Small intestine (tissue), 16 donors: ENCODE measurements at places on chromosomes 5 and 9.

DNA sequence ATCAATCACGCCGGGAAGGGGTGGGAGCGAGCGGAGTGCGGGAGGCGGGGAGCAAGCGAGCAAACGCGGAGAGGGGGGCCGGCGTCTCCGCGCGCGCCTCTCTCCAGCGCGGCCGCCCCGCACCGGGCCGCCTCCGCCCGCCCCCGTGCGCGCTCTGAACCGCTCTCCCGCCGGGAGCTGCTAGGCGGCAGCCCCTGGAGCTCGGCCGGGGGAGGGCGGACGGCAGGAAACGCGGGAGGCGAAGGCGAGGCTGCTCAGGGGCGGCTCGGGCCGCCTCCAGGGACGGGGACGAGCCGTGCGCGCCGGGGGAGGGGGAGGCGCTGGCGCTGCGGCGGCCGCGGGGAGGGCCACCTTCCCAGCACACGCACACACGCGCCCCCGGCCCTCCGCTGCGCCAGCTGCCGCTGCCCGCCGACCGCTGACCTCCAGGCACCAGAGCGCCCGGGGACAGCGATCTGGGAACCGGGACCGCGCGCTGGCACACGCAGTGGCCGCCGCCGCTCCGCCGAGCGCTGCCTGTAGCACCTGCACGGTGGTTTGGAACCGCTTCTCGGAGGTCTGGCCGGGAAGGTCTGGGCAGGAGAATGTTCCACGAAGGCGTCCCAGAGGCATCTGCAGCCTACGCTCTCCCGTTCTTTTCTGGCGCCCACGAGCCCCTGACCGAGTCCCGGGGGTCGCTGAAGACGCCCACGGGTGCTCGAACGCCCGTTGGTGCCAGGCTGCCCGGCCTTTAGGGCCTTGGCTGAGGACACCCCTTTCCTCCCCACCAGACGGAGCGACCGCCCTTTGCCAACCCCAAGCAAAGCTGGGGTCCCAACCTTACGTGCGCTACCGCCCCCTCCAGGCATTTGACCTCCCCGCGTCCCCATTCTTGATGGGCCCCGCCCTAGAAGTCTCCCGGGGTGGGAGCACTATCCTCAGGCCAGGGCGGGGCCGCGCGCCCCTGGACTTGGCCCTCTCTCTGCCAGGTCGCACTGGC lies at the start of gene GABBR2:
Gene GABBR2, minus strand, starts transcription at position 3 of the 979 bp plus-strand sequence. CDS start 198 bp downstream, outside the sequence.
- DNase-seq: peak; percentile 50

DNA sequence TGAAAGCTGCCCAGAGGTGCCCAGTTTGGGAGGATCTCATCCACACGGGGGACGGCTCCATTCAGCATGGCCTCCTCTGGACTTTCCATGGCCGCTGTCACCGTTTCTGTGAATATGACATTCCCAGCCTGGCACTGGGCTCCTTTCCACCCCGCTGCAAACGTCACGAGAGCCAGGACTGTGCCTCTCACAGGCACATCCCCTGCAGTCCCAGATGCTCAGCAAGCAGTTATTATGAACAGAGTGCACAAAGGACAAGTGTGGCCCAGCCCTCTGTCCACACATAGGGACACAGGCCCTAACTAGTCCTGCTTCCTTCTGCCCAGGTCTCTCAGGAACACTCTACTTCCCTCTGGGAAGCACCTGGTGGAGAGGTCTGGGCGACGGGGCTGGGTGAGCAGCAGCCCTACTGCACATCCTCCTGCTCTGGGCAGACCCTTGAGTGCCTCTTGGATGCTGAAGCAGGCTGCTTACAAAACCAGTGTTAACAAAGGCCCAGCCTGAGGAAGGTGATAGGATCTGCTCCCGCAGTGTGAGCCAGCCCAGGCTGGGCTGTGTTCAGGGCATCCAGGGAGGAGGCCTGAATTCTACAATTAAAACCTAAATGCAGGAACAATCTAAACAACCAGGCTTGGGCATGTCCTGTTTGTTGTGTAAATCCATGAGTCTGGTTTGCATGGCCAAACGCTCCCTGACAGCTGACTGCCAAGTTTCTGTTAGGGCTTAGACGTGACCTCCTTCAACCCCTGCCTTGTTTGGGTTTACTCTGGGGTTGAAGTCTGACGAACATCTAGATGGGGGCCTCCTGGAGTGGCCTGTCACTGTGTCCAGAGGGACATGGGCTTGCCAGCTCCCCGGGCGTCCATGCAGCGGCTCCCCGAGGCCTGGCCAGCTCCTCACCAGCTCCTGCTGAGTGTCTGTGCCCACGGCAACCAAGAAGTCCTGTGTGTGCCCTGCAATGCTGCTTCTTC lies 269.8 kb downstream of the GADD45G start:
- peak; percentile 17 for DNase-seq

GRCh38 chr5:33105521-33105941 lies 335.2 kb upstream of the TARS1 start:
- no peak for DNase-seq

DNA sequence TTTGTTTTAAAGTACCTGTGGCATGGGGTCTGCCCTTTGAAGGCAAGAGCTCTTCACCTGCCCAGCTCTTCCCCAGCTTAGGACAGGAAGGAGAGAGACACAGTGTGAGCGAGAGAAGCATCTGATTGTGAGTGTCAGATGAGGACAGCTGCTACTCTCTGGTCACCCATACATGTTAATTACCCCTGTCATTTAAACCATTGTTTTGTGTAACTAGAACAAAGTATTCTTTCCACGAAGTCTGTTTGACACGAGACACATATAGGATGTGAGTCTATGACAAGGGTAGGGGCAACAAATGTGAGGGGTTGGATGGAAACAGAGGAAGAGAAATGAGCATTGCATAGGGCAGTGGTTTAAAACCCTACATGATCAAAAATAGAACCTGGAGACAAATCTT lies 3.0 kb upstream of the CD274 start:
- no peak for DNase-seq

DNA sequence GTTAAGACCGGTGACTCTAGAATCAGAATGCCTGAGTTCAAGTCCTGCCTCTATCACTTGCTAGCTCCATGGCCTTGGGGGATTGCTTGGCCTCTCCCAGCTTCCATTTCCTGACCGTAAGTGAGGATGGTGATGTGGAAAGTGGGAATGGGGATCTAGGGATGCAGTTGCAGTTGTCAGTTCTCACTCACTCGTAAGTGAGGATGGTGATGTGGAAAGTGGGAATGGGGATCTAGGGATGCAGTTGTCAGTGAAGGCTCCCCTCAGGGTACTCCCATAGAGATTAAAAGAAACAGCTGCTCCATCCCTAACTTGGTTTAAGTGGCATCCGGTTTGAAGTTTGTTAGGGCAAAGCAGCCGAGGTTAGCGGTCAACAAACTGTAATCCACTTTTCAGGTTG lies 3.0 kb upstream of the IL9 start:
- no peak for DNase-seq

DNA sequence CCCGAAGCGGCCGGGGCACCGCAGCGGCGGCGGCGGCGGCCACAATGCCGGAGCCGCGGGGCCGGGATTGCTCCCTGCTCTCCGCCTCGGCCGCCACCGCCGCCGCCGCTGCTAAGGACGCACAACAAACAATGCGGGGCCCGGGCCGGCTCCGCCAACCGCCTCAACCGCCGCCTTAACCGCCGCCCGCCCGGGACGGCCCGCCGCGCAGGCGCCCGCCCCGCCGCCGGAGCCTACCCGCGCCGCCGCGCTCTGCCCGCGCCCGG lies 254 bp downstream of the STRBP start:
- DNase-seq: no peak

DNA sequence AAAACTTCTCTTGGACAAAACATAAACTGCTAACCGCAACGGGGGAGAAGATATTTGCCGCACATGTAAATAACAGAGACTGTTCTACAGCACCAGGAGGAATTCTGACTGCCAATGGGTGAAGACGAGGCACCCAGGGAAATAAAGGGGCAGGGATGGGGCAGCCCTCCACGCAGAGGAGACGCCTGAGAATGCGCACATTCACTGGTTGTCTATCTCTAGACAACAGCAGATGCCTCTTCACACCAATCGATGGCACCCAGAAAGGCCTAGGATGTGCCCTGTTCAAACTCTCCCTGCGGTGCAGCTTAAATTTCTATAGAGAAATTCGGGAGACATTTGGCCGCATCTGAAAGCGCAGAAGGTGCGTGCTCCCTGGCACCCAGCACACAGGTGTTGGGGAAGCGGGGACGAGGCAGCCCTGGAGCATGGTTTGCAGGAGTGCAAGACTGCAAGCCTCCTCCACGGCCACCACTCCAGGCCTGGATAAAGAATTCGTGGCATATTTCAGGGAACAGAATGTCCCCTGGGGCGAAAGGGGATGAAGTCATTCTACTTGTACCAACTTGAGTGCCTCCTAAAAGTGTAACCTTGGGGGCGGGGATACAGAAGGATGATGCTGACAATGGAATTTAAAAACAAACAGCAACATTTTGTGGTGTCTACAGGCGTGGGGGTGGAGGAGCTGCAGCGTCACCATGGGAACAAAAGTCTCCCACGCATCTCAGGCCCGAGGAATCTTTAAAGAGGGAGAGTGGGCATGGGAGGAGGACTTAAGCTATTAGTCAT lies 6.3 kb upstream of the IRX2 start:
- DNase-seq: no peak

DNA sequence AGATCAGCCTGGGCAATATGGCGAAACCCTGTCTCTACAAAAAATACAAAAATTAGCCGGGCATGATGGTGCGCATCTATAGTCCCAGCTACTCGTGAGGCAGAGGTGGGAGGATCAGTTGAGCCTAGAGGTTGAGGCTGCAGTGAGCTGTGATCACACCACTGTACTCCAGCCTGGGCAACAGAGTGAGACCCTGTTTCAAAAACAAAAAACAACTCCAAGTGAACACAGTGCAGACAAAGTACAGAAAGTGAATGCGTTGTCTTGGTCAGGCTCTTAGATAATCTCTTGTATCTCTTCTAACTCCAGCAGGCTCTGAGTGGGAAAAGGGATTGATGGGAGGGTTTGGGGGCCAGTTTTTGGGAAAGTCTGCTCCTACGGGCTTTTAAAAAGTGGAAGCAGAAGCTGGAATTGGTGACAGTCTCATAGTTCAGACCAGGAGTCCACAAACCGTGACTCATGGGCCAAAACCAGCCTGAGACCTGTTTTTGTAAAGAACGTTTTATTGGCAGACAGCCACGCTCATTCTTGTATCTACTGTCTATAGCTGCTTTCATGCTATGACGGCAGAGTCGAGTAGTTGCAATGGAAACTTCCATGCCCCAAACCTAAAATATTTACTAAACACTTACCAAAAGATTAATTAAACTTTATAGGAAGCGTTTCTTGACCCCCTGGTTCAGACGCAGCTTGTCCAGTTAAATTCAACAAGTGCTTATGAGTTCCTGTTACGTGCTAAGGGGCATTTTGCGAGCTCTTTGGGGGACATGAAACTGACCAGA lies 32.9 kb downstream of the NDST1 start:
- DNase-seq: peak; percentile 56

GRCh38 chr5:20609126-20609525 lies 621.1 kb upstream of the CDH18 start:
- no peak for DNase-seq

GRCh38 chr5:56818450-56819037 lies 3.2 kb downstream of the MAP3K1 start:
- DNase-seq: no peak

- DNase-seq: no peak
These were observed 7.3 kb upstream of the ROPN1L start for GRCh38 chr5:10434392-10434791.

DNA sequence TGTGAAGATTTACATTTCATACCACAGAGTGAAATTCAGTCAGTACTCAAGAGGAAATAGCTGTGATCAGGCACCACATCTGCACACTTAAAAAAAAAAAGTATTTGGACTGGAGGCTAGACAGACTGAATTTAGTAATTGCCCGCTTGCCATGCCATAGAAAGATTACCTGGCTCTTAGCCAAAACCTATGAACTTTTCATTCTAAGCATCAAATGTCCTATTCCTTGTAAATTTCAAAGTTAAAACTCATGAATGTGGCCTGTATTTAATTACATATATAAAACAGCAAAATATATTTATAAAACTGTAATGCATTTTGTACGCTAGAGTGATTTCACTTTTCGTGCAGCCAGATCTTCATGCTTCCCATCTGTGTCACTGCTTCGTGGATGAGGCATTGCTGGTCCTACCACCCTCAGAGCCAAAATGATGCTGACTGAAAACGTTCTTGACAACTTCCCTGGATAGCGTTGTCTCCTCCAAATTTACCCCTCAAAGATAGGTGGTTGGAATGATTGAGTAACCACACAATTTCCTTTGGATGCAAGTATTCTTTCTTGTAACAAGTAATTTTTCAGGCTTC lies 447.9 kb upstream of the SGCD start:
- DNase-seq: no peak

DNA sequence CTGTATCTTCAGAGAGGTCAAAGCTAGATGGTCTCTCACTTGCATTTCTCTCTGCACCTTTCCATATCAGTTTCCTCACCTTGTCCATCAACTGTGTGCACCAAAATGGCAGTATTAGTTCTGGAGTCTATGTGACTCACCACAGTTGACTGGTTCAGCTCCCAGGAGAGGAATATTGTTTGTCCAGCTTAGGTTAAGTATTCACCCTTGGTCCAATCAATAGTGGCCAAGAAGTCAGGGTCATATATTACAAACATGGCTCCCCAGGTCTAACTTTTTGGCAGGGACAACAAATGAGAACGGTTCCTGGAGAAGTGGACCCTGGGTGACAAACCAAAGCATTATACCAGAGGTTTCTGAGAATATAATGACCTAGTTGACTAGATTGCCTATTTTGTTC lies 24.9 kb upstream of the CDC23 start:
- no peak for DNase-seq

DNA sequence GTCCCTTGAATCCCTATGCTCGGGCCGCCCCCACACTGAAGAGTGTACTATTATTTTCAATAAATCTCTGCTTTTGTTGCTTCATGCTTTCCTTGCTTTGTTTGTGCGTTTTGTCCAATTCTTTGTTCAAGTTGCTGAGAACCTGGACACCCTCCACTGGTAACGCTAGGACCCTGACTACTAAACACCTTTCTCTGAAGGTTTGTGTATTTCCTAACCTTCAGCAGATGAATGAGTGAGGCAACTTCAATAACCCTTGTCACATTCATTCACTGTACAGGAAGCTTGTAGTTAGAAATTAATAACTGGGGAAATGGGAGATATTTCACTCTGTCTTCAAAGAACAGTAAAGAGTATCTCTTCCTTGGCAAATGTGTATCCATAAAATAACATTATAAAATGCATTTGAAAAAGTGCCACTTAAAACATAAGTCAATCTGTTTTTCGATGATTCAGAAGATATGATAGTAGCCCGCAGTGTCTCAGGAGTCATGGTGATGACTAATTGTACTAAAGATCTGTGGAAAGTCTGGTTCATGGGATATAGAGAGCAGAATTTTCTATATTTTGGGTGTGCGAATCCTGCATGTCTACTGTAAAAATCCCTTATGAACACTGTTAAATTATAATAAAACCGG lies 43.2 kb upstream of the ANKH start:
- DNase-seq: no peak

DNA sequence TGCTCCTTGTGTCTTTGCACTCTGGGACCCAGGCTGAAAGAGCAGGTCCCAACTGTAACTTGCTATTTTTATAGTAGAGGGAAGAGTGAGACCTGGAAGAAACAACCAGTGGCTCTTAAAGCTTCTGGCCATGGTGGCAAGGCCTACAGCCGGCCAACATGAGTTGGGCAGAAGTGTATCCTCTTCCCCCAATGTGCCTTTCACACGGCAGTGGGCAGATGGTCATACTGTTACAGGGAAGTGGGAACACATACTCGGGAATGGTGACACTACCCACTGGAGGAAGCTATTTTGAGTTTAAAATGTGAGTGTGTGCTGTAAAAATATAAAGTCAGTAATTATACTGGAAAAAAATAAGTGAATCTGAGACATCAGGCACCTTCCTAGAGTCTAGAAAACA lies 116.0 kb downstream of the MVB12B start:
- no peak for DNase-seq
